ENCODE measurements at places on chromosomes 5 and 9.

DNA sequence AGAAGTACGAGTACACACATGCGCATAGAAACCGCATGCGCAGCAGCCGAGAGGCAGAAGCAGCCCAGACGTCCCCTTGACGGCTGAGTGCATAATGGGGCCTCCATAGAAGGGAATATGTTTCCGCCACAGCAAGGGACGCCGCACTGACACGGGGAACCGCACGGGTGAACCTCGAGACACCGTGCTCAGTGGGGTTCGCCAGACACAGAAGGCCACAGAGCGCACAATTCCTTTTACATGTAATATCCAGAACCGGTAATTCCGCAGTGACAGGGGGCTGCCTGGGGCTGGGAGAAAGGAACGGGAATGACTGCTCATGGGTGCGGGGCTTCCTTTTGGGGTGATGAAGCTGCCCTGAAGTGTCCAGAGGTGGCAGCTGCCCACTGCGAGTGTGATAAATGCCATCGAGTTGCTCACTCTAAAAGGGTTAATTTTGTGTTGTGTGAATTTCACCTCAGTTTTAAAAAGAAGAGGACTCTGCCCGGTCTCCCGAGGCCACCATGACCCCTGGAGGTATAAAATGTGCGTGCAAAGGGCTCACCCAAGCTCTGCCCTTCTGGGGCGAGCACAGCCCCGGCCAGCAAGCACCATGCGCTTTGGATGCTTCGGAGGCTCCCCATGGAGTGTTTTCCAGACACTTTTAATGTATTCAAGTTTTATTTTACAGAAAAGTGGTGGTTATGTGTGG is 29.7 kb downstream of the MRPL36 start:
- no peak for DNase-seq

GRCh38 chr9:9108641-9109040 is 1309.1 kb upstream of the DMAC1 start:
- DNase-seq, result no peak

DNA sequence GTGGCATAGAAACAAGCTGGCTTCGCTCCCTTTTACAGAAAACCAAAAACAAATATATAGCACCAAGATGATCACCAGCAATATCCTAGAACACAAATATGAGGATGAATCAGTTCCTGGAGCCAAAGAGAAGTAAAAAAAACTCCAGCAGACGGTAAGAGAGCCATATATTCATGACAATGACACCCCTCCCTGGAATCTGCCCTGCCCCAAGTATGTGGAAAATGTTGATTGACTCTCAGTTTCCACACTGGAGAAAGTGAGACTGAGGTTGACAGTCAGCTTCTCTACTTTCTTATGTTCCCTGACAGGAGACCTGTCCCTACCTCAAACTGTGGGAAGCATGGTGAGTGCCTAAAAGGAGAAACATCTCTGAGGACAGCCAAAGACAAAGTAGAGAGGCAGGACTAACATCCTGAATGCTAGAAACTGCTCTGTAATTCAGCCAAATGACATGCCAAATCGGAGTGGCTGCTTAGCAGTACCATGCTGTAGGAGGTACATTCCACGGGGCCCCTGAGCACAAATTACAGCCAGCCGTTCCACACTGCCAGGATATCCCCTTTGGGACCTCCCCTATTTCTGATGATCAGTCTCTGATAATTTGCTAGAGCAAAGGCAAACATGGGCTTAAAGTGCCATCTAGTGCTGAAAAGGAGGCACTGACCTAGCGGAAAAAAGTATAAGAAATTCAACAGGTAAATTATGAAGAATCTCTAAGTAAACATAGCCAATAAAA is 424.0 kb upstream of the RGMB start:
- DNase-seq, result no peak

- DNase-seq, result no peak
Observed at GRCh38 chr9:92295827-92296258, 2.3 kb upstream of the IARS1 start.

DNA sequence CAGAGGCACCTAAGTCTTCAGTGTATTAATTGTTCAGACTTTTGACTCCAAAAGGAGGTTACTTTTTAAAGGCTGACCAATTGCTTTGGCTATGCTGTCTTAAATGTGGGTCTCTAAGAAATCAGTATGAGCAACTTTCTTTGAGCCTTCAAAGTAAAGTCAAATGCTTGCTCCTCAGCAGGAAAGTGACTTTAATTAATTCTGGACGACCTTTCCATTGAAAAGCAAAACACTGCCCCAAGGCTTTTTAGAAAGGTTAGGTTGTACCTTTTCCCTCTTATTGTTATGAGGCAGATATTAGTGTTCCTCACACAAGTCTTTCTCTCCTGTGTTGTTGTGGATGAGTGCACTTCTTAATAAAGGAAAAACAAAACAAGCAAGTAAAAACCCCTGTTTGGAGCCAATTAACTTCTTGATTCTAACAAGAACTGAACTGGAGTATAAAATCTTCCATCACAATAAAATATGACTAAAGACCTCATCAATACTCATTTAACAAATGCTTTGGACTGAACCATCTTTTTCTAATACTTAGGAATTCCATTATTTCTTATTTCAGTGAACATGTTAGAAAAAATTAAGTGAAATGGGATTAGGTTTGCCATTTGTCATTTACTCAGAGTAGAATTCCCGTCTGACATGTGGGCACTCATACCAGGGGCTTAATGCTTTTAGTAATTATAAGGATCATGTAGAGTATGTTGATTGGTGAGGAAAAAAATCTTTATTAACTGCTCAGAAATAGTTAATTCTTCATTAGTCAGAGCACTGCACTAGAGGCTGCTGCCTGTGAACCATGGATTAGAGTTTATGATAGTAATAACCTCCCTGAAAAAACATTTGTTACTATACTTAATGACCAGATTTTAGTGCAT is 159.1 kb upstream of the ZNF608 start:
- DNase-seq, result no peak

- DNase-seq, result no peak
Observed at GRCh38 chr9:75131700-75132099, 43.4 kb downstream of the OSTF1 start.

DNA sequence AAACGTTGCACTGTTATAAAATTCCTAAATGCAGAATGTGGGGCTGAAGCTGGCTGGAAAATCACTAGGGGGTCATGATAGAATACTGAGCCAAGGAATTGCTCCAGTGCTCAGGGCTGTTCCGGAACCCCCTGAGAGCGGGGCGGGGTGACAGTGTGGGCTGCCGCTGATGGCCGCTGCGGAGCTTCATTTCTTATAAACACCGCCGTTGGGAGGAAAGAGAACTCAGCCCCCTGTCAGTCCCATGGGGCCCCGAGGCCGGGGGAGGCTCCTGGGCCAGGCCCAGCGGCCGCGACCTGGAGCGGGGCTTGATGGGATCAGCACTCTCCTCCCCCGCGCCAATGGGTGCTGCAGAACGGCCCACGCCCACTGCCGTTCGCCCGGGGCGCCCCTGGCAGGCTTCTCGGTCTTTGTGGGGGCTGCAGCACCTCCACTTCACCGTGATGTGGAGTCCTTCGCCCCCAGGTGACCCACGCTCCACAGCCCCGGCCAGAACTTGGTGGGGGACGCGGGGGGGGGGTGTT is 5.2 kb upstream of the IRF1 start:
- peak; percentile 62 for DNase-seq

- no peak for DNase-seq
Observed at GRCh38 chr5:113989913-113990305, 372.0 kb upstream of the KCNN2 start.

DNA sequence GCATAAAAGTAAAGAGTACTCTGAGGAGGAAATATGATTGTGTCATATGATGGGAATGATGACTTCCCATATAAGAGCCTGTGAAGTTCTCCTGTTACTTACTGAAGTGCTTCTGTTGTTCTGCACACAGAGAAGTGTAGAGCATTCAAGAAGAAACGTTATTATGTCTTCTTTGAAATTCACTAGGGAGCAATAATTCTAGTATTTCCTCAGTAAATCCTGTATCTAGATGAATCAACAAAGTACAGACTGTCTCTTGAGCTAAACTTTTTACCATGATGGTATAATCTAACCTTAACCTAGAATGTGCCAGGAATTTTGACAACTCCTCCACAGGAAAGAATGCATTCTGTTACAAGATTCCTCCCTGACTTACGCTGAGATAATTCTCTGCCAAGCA is 18.9 kb upstream of the GHR start:
- DNase-seq, result no peak

- DNase-seq, result no peak
Observed at GRCh38 chr9:97387936-97388684, 23.8 kb upstream of the TDRD7 start.

DNA sequence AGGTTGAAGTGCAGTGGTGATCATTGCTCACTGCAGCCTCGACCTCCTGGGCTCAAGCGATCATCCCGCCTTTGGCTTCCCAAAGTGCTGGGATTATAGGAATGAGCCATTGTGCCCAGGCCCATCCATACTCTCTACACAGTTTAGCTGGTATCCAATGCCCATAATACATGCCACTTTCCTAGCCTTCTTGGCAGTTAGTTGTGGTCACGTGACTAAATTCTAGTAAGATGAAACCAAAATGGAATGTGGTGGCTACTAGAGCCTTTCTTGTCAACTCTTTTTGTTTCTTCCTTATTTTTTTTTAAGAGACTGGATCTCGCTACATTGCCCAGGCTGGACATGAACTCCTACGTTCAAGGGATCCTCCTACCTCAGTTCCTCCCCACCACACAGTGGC is 15.3 kb upstream of the KIF27 start:
- DNase-seq, result no peak

DNA sequence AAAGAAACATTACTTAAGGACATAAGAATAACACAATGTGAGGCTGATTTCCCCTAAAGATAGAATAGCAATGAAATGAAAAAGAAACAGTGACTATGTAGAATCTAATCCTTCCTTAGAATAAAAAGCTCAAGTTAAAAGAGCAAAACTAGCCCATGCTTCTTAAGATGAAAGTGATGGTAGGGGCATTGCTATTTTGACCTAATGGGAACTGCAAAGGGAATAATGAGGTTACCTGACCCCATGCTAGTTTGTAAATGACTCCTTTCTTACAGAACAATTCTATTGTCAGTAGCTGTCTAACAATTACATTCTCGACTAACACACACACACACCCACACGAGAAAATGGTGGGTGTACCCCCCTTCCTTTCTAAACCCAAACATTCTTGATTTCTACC is 575.8 kb downstream of the CSNK1G3 start:
- no peak for DNase-seq

- no peak for DNase-seq
Observed at GRCh38 chr9:8815931-8816330, 1016.4 kb upstream of the DMAC1 start.

GRCh38 chr5:172932313-172933017 is 26.8 kb upstream of the RPL26L1 start:
- peak; percentile 19 for DNase-seq

Data from NCI-H774 (cell line).